ENCODE measurements at places on chromosomes 6 and 20. TPM values are rescaled to one million over a fixed set of nuclear protein-coding genes. Genes with fewer than 3 reads are reported as not detected.

Gene MAS1
- total RNA-seq = not detected

Gene PGC
- total RNA-seq = not detected

Gene AHI1
- total RNA-seq = 6.8 TPM

Gene ZSCAN23
- total RNA-seq = 1.5 TPM

Gene C6orf58
- 0.50 TPM for total RNA-seq

Gene ADGRG6
- total RNA-seq = 43.6 TPM

Gene ZSCAN26
- total RNA-seq = 12.0 TPM

Data from bladder microvascular endothelial cell (primary cell).